GM03348 (cell line): ENCODE measurements at places on chromosomes 3 and 15.
A peak's percentile ranks its signal among the peaks of the same experiment; 100 is the strongest.

GRCh38 chr15:40398413-40398873, 7.2 kb upstream of the IVD start:
- DNase-seq, result no peak

- peak; percentile 44 for DNase-seq
These were observed 6.0 kb downstream of the PHLDB2 start for GRCh38 chr3:111864821-111865656.

- DNase-seq, result peak; percentile 89
These were observed 254.6 kb downstream of the UACA start for GRCh38 chr15:70508561-70509281.

DNA sequence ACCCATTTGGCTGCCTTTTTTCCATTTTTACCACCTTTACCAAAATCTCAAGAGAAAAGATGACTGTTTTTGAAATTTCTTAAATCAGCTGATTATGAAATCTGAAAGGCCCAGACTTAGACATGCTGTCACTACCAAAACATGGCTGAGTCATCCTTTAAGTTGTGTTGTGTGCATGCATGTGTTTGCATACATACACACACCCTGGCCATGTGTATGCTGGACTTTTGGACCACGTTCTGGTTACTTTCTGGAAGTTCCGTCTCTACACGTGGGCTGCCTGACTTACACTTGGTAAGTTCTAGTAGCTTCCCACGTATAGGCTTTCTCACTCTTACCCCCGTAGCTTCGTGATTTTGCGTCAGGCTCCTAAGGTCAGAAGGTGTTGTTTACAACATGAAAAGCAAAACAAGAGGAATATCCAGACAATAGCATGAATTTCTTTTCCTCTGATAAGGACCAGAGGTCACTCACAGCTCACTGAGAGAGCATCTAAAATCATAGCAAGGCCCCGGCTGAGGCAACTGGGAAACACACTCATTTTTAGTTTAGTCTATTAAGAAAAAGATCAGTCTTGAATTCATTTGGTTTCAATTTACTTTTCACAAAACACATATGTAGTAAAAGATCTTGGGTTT, 62.4 kb downstream of the COL8A1 start:
- DNase-seq, result no peak

GRCh38 chr3:183664913-183665381, 29.5 kb downstream of the KLHL24 start:
- peak; percentile 83 for DNase-seq

DNA sequence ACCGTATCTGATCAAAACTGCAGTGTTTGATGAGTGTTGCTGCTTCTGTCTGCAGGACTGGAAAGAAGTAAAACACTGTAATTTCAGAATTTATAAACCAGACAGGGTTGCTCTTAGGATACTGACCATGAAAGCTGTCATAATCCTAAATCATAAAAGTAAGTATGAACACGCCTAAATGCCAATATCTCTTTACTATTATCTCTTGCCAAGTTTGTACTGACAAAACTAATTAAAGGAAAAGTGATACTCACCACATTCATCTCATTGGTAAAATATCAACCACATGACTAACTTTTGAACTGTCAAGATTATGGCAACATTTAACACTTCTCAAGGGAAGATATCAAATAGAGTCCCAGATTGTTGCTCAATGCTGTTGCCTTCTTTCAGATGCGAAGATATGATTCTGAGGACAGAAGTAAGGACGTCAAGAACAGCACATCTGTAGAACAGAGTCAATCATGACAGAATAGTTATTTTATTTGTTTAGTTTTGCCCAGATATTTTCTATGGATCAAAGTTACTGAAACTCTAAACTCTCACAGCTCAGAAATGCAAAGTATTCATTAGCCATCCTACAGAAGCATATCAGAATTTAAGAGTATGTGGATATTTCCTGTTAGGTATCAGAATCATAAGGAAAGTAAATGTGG, 61.4 kb upstream of the COL8A1 start:
- peak; percentile 10 for DNase-seq

DNA sequence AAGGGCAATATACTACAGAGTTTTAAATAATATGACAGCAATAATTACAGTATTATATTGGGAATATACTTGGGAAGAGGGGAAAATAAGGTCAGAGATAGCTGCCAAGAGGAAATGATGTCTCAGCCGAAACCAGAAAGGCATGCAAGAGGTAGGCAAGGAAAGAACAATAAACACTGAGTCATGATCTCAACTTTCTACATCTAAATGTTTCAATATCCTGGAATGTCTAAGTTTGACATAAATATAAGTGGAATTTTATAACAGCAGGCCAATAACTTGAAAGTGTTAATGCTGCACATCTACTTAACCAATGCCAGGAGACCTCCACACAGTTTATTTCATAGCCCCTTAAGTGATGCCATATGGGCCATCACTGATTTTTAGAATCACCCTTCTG, 99.8 kb upstream of the CPNE4 start:
- peak; percentile 67 for DNase-seq

GRCh38 chr15:95674031-95674430, 656.5 kb upstream of the NR2F2 start:
- DNase-seq, result no peak

- DNase-seq, result no peak
These were observed 618.6 kb downstream of the NAALADL2 start for GRCh38 chr3:175477651-175478224.

- DNase-seq, result no peak
These were observed 26.2 kb downstream of the TM2D3 start for GRCh38 chr15:101625980-101626379.

GRCh38 chr3:123693584-123694190, 108.8 kb upstream of the HACD2 start:
- DNase-seq, result no peak

GRCh38 chr15:95868450-95868849, 462.1 kb upstream of the NR2F2 start:
- DNase-seq, result no peak

- no peak for DNase-seq
These were observed 273.4 kb downstream of the TLE3 start for GRCh38 chr15:69824075-69824876.

DNA sequence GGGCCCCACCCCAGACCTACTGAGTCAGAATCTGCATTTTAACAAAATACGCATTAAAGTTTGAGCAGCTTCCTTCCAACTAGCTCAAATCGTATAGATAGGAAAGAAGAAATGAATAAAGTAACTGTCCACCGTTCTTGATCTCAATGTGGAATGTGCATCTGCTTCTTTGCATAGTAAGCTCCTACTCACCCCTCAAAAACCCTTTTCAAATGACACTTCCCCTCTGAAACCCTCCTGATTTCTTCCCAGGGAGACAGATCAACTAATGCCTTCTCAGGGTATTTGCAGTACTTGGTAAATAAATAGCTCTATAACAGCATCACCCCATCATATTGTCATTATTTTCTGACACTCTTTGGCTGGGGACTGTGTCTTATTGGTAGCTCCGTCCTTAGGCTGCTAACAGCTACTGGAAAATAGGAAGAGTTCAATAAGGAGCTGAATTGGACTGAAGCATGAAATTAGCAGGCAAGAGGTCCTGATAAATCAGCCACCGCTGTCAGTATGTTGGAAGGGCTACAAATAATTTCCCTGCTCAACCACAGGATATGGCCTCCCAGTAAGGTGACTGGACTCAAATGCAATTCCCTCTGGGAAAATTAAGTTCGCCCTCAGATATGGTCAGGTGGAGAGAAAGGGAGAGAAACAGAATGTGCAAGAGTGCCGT, 10.2 kb downstream of the OXTR start:
- no peak for DNase-seq

DNA sequence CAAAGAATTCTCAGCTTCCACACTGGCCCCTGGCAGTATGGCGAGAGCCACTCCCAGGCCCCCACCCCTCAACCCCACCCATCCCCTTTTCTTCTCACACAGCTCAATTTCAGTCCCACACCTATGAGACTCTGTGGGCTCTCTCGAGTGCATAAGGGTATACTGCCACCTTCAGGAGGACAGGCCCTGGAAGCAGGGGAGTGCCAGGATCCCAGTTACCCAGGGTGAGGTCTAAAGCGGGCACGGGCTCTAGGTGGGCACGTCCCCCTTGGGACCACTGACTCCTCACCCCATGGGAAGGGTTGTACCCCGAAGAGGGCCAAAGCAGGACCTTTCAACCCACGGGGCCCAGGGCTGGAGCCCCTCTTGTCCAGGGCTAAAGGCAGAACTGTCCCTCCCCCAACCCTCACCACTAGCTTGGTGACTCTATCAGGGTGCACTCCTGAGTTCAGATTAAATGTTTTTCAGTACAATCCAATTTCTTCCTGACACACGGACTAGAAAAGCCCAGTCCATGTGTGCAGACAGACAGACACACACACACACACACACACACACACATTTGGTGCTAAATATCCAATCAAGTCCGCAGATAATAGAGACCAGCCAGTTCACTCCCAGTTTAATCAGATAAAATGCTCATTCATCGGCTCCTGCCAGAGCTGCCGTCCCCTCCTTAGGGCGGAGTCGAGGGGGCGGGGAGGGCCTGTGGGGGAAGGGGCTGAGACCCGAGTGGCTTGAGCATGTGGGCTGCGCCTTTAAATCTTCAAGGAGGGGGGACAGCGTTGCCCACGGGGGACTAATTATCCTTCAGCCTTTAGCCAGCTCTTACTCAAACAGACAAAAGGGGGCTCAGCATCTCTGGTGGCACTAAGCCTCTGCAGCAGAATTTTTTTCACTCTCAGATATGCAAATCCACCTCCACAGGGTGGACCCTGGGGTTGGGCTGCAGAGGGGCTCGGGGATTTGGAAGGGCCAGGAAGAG, 59.3 kb downstream of the CYP11A1 start:
- peak; percentile 89 for DNase-seq
